ENCODE measurements at places on chromosomes 7 and 10.

- no peak for DNase-seq
Measured at GRCh38 chr10:77393821-77394501, 243.6 kb downstream of the KCNMA1 start.

GRCh38 chr7:28685242-28685643, 272.9 kb downstream of the TRIL start:
- no peak for DNase-seq

DNA sequence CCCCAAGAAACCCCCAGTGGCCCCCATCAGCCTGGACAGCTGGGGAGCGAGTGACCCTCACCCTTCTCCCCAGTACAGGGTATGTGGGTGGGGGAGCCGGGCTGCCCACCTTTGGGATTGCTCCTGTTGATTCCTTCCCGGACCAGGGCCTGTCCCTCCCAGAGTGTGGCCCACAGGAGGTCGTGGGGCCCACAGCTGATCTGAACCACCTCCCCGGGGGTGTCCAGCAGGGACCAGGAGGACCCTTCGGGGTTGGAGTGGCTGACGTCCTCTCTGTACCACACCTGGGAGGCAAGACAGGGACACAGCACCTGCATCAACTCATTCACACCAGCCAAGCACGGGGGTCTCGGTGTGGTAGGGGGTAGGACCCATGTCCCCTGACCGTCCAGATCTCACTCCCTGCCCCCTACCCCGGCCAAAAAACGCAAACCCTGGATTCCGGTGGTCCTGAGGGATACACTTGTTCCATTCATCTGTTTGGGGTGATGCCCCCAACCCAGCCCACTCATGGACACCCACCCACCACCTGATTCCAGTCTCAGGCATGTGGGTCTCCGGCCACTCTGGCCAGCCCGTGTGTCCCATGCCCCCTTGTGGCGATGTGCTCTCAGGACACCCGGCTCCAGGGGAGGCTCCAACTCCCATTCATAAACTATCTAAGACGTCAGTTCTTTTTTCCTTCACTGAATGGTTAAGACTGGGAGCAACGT, 10.9 kb downstream of the TECPR1 start:
- DNase-seq: no peak

DNA sequence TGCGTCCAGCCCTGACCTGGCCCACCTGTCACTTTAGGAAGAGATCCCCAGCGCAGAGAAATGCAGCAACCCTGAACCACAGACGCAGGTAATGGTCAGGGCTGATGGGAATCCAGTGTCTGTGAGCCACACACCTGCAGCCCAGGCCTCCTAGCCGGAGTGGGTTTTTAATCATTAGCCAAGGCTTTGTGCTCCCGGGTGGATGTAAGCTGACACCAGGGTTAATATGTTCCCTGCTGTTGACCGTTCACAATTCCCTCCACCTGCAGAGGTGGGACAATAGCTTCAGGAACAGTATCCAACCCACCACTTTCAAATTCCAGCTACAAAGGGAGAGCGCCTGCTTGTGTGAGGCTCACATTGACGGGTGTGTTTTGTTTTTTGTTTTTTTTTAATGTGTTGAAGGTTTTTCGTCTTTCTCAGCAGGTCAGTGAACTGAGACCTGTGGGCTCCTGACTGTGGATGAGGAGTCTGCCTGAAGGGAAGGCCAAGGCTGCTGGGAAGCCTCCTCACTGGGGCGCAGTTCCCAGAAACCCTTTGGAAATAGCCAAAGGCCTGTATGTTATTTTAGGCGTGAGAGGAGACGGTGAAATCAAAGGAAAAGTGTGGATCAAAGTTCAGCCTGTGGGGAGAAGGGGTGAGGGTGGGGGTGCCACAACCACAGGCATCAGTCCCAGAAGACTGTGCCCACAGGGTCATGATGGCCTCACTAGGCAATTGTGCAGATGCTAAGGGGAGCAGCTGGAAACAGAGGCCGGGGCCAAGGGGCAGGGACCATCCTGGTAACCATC, 111.1 kb downstream of the TNS3 start:
- no peak for DNase-seq

DNA sequence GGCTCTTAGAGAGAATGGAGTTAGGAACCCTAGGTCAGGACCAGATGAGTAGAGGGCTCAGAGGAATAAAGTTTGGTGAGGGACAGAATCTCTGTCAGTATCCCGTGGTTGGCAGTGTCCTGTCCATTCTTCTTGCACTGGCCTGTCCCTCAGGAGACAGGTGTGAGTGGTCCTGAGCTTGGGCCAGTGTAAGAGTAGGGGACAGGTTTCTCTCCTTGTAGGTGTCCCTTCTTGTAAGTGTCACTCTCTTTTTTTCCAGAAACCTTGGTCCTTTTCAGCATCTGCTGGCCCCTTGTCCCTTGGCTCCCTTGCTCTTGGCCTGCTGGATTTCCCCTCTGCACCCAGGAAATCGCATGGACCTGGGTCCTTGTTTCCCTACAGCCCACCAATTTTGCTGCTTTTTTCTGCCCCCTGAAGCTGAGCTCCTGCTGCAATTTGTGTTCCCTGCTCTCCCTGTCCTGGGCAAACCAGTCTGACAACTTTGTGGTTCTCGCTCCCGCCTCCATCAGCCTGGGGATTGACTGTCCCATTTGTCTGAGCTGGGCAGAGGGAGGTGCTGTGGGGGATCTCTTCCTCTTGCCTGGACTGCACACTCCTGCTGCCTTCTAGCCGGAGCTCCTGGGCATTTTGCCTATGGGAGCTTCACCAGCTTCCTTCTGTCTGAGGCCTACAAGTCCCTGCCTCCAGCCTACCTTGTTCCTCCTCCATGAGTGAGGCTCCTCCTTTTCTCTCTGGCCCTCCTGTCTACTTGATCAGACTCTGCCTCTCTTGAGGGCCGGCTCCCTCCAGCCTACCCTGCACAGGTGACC, 6.5 kb downstream of the TSPAN14 start:
- DNase-seq: no peak

GRCh38 chr7:101269664-101270063, 24.8 kb upstream of the FIS1 start:
- DNase-seq: no peak

GRCh38 chr7:11224535-11224934, 250.9 kb downstream of the PHF14 start:
- no peak for DNase-seq
